ENCODE measurements at places on chromosomes 11 and 22.

DNA sequence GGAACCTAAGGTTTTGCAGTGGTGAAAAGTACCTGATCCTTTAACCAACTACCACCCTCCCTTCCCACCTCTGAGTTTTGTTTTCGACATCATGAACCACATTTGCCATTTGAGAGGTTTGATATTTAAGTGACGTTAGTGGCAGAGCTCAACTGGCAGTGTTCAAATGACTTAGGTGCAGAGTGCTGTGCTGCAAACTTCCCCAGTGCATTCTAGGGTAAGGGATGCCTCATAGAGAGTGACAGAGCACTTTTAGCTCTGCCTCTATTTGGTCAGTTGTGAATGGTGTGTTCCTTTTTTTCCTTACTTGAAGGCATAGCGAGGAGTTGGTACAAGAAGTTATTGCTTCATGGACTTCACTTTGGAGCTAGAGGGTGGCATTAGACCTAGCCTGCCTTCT is 9.4 kb downstream of the BMAL1 start:
- no peak for DNase-seq

GRCh38 chr11:17760102-17761029 is 25.8 kb downstream of the KCNC1 start:
- DNase-seq = no peak

DNA sequence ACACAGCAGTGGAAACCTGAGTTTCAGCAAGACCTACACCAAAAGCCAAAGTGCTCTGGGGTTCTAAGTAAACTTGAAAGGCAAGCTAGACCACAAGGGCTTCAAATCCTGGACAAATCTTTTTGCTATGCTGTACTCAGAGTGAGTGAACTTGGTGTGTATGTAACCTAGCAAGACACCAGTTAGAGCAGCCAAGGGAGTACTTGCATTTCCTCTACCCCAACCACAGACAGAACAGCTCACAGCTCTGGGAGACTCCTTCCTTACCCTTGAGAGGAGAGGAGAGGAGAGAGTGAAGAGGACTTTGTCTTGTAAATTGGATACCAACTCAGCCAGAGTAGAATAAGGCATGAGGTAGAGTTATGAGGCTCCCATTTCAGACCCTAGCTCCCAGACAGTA is 71.4 kb downstream of the CTSC start:
- DNase-seq = no peak

GRCh38 chr22:23698094-23698493 is 7.3 kb downstream of the RGL4 start:
- no peak for DNase-seq

DNA sequence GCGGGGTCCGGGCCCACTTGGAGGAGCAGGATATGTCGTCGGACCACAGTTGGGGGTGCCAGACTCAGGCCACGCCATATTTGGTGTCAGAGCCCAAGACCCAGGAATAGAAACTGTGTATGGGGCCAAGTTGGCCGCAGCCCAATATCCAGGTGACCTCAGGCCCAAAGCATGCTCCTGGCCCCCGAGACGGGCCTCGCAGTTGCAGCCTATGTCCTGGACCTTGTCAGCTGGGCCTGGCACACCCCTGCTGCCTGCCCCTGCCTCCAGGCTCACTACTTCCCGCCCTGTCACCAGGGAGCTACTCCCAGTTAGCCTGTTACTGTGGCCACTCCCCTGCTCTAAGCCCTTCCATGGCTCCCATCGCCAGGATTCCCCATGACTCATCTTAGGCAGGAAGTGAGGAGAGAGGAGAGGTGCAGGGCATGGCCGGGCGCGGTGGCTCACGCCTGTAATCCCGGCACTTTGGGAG is 23.1 kb downstream of the A4GALT start:
- DNase-seq = no peak

DNA sequence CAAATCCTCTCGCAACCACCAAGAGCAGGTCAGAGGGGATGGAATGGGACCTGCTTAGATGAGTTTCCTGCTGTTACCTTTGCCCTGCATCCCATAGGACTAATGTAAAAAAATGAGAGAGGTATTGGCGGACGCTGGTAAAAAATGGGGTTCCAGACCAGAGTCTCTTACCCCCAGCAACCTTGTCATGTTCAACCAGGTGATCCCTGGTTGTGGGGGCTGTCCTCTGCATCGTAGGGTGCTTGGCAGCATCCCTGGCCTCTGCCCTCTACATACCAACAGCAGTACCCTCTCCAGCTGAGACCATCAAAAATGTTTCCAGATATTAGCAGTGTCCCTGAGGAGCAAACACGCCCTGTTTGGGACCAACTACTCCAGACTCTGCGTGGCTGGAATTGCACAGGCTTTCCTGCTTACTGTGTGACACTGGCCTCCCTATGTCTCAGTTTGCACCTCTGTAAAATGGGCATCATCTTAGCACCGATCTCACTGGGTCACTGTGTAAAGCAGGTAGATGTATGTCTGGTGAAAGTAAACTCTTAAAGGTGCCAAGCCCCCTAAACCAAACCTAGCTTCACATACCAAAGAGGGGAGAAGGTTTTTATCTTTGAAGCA is 1.5 kb downstream of the APOL6 start:
- peak; percentile 36 for DNase-seq

DNA sequence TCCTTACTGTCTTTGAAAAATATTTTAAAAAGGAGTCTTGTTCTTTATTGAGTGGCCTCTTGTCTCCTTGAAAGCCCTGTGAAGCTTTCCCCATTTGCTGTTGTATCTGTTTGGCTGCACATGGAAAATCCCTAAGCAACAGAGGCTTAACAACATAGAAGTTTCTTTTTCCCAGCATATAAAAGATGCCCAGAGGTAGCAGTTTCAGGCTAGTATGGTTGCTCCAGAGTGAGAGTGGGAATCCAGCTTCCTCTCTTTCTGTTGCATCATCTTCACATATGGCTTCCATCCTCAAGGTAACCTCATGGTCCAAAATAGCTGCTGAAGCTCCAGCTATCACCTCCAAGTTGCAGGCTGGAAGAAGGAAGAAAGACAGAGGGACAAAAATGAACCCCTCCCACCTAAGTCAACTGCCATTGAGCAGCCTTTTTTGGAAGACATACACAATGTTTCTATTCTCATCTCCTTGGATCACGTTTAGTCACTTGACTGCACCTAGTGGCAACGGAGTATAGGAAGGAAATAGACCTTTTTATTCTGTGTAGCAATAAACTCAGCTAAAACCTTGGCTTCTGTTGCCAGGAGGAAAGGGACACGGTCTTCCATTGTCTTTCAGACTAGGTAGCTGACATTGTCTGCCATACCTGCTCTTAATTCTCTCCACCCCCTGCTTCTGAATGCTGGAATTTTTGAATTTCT is 5.3 kb downstream of the CSF2RB start:
- no peak for DNase-seq

- DNase-seq = no peak
Observed at GRCh38 chr11:45810431-45811108, 5.6 kb downstream of the SLC35C1 start.

DNA sequence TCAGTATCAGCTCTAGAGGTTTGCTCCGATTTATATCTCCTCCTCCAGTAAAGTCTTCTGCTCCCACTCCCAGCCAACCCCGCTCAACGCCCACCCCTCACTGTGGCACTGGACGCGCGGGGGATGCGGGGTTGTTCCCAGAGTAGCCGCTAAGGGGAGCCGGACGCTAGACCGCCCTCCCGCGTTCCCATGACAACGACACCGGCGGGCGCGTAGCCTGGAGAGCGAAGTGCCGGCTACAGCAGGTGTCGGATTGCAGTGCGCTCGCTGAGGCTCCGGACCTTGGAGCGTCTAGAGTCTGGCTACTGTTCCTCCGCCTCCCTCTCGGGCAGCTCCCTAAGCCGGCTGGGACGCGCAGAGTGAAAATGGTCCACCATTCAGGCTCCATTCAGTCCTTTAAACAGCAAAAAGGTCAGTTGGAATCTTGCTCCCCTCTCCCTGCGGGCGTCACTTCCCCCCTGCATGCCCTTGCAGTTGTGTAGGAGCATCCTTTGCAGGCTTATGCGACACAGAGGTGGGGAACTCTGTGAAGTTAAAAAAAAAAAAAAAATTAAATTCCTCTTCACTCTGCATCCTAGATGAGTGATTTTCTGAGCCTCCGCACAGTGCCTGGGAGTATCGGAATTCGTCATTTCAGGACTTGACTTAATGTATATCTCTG is at the start of gene ANO3:
Gene ANO3 (plus strand): TSS at position 220 of the 661 bp plus-strand sequence. CDS start 146 bp downstream, at position 366.
- DNase-seq = peak; percentile 88

DNA sequence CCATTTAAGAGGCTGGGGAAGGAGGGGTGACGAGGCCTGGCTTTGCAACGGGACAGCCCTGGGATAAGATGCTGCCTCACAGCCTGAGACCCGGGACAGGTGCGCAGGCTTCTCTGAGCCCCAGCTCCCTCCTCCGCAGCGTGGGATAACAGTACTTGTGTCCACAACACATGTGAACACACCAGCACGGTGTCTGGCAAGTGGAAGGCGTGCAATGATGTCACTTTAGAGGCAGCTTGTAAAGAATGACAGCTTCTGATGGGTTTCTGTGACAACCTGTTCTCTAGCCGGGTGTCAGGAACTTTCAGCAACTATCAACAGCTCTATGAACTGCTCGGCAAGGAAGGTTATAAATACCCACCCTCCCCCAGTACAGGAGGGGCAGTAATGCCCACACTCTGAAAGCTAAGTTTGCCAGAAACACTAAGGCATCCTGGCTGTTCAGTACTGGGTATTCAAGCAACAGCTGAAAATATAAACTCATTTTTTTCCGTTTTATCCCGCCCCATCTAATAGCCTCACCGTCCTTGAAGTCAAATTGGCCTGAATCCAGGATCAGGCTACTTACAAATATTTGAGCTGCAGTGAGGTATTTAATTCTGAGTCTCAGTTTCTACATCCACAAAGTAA is 59.7 kb downstream of the MYH9 start:
- DNase-seq = no peak

- DNase-seq = peak; percentile 97
Observed at GRCh38 chr22:42856865-42857704, at the start of gene ARFGAP3. TSS of gene ARFGAP3 (minus strand) at chr22:42857273. CDS start at chr22:42857182, 91 bp downstream.

DNA sequence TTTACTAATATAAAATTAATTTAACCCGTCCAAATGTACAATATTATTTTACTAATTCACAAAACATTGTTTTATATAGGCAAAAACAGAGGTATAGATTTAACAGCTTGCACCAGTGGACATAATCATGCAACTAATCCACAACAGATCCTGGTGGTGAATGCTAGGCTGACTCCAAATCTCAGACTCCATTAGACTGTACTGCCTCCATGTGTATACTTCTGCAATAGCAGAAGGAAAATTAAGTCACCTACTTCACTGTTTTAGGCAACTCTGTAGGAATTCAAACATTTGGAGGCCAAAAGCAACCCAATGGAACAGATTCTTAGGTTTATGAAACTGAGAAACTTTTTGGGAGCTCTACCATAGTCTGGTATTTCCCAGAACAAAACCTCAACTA is 30.0 kb upstream of the RAB39A start:
- DNase-seq = no peak

- peak; percentile 87 for DNase-seq
Observed at GRCh38 chr11:76208438-76209374, 2.4 kb upstream of the WNT11 start.

DNA sequence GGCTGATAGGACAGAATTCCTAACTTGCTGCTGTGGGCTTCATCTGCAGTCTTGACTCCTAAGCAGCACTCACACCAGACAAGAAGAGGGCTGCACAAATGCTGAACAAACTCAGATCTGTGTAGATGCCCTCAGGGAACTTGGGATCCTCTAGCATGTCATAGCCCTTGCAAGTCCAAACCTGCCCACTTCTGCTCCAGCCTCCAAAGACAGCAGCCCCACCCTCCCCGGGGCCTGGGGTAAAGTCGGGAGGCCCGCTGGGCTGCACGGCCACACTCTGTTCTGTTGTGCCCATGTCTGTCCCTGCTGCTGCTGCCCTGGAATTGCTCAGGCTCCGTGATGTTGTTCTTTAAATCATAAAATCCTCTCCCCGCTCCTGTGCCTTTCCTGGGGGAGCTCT is 28.3 kb downstream of the DRD2 start:
- no peak for DNase-seq

DNA sequence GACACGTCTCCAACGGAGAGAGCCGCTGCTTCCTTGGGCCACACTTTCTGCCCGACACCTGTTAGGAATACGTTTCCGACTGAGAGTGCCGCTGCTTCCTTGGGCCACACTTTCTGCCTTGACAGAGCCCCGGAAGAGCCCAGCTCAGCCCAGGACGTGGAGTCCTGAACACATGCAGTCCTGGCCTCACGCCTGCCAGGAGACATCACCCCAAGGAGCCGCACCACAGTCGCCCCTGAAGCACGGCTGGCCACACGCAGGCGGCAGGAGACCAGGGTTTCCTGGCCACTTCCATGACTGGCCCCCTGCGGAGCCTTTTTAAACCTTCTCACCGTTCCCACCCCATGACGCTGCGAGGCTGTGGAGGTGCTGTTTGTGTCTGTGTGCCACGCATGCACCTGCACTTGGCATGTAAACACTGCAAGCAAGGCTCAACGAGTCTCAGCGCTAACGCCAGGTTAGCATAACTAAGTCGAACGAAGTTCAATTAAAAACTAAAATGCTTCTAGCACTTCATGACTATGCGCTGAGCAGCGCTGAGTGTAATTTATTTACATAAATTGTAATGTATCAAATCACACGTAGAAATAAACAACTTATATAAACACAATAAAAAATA is 8.8 kb downstream of the TOLLIP start:
- peak; percentile 52 for DNase-seq

DNA sequence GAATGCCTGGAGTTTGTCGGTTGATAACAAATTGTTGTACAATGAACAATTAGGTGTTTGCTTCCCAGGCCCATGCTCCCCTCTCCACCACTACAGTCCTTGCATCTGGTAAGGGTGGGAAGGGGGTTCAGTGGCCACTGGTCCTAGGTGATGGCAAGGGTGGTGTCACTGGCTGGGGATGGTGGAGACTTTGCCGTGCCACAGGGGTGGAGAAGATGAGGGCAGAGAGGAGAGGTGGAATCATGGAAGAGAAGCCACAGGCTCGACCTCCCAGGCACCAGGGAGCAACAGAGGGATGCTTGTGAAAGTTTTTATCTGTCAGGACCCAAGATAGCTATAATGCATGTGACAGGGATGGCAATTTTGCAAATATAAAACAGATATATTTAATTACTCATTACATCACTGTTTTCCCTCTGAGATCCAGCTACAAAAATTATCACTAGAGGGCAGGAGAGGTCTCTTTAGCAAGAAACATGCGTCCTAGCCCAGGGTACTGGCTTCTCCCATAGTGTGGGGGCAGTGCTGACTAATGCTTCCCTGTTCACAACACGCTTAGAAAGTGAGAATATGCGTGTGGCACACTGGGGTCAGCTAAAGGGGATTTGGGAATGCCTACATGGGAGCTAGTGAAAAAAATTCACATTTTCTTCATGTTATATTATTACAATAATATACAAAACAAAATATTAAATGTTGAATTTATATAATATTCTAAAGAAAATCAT is 49.0 kb upstream of the AMPD3 start:
- no peak for DNase-seq
